Mesothelial cell of epicardium (in vitro differentiated cells): ENCODE measurements at places on chromosomes 12 and 14. TPM values are rescaled to one million over a fixed set of nuclear protein-coding genes. Genes with fewer than 3 reads are reported as not detected.

Gene IQSEC3
- total RNA-seq, result 7.4 to 8.8 TPM (median 8.5 TPM) in 3 replicates

GRCh38 chr12:119666226-119666795, 1.6 kb upstream of the PRKAB1 start:
- DNase-seq, result no peak

DNA sequence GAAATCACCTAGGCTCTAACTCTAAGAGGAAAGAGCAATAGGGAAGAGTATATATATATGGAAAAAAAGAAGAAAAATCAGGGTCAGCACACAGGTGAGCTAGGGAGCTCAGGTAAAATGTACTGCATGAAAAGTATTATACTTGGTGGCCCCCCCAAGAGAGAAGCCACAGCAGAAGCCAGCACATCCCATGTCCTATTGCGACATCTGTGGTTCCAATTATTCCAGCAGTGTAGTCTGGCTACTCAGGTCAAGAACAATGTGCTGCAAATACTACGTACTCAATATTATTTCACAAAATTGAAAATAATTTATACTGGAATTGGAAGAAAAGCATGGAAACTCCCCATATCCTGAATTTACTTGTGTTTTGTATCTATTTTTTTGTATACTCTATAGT, 85.5 kb downstream of the CEP83 start:
- DNase-seq, result no peak

DNA sequence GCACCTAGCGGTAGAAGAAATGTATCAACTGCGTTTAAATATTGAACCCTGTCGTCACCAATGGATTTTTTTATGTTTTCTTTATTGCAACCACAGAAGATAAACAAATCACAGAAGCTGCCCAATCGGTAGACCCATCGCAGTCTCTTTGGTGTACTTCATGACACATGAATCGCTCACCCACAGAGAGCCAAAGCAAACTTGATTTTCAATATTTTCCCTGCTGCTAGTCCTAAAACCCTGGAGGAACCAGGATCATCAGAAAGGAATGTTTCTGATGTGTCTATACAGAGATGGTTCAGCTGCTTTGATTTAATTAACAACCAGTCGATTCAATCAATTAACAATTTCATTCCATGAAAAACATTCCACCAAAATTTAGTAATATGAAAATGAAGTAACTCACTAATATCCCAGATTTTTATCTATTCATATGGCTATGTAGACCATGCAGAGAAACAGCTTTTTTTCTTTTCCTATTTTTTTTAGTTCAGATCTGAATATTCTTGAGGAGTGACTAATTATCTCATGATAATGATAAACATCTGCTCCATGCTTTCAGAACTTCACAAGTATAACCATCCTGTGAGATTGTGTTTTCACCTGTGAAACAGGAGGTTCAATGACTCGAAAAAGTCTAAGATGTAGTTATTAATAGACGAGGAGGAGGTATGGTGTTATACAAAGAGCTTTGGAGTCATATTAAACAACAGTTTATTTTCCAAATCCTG, 46.1 kb downstream of the DIO2 start:
- no peak for DNase-seq

GRCh38 chr14:39491134-39491571, 58.9 kb upstream of the FBXO33 start:
- no peak for DNase-seq
